ENCODE measurements at places on chromosomes 16 and 17.

DNA sequence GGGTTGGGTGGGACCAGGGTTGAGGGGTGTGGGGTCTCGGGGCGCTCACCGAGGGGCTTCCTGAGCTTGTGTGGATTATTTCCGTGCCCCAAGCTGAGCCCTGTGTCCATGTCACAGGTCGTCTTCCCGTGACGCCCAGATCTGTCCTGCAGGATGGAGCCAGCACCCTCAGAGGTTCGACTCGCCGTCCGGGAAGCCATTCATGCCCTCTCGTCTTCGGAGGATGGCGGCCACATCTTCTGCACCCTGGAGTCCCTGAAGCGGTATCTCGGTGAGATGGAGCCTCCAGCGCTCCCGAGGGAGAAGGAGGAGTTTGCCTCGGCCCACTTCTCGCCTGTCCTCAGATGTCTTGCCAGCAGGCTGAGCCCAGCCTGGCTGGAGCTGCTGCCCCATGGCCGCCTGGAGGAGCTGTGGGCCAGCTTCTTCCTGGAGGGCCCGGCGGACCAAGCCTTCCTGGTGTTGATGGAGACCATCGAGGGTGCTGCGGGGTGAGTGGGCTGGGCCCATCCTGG lies 1.0 kb downstream of the TELO2 start:
- DNase-seq, result no peak

GRCh38 chr16:55041540-55042234 lies 111.0 kb downstream of the IRX5 start:
- DNase-seq, result no peak

DNA sequence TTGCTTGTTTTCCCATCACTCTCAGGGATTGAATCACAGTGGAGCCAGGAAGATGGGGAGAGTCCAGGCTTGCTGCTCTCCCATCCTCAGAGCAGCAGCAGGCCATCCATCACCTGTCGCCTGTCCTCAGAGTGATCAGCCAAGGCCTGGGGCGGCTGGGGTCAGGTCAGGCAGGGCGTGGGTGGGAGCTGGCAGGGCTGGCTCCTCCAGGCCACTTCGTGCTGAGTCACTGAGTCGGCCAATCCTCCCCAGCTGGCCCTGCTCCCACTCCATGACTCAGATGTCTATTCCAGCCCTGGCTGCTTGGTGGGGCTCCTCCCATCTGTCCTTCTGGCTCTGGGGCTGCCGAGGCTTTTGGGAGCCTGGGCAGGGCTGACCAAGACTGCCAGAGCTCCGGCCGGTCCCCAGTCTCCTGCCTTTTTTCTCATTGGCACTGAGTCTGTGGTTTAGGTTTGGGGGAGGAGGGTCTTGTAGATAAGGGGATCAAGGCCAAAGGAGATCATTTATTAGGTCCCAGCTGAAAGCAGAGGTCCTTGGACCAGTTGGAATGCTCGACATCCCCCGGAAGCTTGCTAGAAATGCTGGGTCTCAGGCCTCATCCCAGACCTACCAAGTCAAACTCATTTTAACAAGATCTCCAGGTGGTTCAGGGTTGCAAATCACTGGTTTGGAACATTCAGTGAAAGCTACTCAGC lies 72.7 kb downstream of the ABCC1 start:
- no peak for DNase-seq

GRCh38 chr16:15874745-15875314 lies 13.6 kb downstream of the CEP20 start:
- DNase-seq, result no peak

DNA sequence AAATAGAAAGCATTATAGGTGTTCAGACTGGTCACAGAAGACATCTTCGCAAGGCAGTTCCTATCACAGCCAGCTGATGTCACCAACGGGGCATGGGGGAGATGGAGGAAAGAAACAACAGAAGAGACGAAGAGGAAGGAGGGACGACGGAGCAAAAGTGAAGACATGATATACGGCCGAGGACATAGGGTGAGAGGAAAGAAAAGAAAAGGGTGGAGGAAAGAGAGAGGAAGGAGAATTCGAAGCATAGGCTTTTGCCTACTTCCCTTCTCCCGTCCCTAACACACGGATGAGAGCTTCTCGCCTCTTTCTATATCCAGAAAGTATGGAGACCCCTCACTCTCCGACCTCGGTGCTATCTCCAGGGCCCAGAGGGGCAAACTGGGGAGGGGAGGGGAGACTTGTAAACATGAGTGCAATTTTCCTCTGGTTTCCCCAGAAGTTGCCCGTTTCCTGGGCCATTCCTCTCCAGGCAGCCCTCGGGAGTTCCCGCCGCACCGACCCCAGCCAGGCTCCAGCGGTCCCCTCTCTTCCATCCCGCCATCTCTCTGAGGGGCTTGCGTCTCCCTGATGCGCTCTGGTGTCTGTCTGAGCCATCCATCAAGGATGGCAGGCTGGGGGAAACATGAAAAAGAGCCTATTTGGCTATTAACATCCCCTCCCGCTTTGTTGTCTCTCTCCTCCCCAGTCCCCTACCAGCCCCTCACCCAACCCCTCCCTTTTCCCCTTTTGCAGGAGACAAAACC lies 26.0 kb downstream of the COPZ2 start:
- peak; percentile 41 for DNase-seq

DNA sequence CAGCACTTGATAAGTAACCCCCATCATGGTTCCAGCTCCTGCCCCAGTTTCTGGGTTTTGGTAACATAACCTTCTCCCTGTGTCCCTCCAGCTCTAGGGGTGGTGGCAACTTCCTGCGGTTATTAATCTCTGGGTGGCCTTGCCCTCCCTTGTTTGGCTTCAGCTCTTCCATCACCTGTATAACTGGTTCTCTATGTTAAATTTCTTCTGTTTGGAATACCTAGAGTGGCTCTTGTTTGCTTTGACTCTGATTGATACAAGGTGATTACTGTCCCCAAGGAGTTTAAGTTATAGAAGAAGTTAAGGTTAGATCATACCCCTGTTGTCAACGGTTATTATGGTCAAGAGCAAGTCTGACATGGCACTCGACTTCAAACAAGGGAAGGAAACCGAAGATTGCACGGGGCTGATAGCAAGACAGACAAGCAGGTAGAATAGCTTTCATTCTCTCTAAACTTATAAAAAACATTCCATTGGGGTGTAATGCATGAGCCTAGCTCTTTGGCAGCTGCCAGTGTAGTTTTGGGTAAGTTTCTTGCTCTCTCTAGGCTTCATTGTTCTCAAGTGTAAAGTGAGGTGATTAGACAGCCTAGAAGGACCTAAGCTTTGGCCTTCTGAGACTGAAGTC lies 11.0 kb upstream of the CCR7 start:
- no peak for DNase-seq

DNA sequence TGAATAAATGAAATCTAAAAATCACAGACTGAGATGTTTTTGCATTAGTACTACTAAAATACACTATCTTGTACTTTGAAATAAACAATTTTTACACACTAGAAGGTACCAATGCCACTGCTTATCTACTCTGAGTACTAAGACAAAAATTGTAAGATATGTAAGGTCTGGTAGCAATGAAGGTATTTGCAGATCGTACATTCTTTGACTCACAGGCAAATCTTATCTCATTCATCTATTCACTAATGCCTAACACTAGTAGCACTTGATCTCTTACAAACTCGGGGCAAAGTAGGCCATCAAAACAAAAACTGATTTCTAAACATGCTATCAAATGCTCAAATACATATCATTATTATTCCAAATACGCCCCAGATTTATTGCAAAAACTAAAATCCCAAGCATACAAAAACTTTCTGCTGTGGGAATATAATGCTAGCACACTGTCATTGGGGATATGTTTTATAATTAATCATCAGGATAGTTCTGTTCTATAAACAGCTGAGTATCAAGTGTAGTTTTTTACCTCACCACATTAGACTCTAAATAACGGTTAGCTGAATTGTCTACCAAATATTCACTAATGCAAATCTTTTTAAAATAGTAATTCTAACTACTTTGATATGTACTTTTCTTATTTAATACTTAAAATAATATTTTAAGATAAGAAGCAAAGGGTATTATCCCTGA lies 68.0 kb downstream of the MED13 start:
- DNase-seq, result no peak

DNA sequence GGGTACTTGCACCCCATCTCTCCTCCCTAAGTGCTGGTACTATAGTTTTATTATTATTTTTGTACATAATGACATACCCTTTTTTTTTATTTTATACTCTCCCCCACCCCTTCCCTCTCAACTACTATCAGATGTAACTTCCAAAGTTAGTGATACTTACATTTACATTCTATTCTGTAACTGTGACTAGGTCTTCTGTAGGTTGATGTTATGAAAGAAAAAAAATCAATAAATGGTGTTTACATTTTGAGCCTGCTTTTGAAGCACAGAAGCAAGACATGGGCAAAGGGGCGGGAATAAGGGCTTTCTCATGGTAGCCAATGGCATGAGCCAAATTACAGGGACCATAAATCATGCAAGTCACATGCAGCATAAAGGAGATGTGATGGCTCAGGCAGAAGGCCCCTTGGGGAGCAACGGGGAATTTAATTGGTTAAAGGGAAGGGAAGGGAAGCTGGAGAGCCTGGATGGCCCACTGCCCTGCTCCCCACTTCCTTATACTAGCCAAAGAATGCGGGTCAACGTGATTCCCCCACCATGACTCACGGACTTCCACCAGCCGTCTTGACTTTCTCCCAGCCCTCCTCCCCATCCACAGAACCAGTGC lies 2.4 kb upstream of the ACSF2 start:
- no peak for DNase-seq

GRCh38 chr17:29717817-29718216 lies 95.1 kb upstream of the CORO6 start:
- no peak for DNase-seq

GRCh38 chr16:78570399-78571141 lies 471.1 kb downstream of the WWOX start:
- DNase-seq, result no peak

DNA sequence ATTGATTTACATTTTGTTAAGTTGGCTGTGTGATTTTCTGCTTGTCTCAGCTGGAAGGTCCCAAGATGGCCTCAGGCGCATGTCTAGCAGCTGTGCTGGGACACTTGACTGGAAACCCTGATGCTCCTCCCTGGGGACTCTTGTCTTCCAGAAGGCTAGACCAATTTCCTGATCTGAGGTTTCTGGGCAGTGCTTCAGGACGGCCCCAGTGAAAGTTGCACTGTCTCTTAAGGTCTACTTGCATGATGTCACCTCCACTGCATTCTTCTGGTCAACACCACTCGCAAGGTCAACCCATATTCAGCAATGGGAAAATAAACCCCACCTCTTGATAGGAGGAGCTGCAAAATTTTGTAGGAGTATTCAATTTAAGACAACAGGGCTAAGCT lies 116.0 kb downstream of the SALL1 start:
- DNase-seq, result no peak

DNA sequence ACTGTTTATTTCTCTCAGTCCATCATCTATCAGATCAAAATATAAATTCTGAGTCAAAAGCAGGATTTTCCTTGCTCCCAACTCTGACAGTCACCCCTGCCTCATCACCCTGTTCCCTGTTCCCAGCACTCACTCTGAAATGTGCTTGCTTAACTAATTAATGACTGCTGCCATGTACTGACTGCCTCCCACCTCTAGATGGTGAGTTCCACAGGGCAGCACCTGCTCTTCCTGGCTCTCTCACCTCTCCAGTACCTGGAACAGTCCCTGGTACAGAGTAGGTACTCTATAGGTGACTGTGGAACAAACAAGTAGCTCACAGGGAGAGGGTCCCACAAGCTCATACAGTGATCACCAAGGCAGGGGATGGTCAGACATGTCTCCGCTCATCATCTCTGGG lies 114.3 kb upstream of the C16orf82 start:
- DNase-seq, result no peak

- DNase-seq, result peak; percentile 68
These were observed 22.3 kb downstream of the ARHGAP27 start for GRCh38 chr17:45410144-45411091.

DNA sequence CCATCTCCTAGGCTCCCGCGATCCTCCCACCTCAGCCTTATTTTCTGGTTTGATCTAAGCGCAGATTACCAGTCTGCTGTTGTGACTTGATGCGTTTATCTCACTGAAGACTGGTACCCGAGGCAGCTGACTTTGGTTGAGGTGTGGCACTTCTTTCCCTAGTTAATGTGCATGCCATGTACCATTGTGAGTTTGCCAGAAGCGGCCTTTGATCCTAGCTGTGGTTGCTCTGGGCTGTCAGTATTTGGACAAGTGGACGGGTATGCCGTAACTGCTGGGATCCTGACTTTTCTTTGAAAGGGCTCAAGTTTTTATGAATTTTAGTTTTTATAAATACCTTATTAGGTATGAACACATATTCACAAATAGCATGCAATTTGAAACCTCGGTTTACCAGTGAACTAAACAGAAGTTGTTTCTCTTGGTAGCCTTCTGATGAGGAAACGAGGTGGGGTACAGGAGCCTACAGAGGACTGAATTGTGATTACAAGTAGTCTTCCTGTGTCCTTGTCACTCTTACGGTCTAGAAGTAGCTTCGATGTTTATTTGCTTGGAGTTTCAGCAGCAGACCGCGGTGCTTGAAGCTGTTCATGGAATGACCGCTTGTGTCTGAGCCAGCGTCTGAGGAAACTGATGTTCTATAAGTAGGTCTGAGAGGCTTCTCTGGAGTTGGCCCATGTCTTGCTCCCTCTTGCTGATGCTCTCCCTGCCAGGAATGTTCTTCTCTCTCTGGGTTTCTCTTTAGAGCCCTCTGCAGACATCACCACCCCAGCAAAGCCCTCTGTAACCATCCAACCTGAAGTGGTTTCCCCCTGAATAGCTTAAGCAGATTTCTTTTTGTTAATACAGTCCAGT lies 40.0 kb downstream of the SEC14L1 start:
- no peak for DNase-seq

DNA sequence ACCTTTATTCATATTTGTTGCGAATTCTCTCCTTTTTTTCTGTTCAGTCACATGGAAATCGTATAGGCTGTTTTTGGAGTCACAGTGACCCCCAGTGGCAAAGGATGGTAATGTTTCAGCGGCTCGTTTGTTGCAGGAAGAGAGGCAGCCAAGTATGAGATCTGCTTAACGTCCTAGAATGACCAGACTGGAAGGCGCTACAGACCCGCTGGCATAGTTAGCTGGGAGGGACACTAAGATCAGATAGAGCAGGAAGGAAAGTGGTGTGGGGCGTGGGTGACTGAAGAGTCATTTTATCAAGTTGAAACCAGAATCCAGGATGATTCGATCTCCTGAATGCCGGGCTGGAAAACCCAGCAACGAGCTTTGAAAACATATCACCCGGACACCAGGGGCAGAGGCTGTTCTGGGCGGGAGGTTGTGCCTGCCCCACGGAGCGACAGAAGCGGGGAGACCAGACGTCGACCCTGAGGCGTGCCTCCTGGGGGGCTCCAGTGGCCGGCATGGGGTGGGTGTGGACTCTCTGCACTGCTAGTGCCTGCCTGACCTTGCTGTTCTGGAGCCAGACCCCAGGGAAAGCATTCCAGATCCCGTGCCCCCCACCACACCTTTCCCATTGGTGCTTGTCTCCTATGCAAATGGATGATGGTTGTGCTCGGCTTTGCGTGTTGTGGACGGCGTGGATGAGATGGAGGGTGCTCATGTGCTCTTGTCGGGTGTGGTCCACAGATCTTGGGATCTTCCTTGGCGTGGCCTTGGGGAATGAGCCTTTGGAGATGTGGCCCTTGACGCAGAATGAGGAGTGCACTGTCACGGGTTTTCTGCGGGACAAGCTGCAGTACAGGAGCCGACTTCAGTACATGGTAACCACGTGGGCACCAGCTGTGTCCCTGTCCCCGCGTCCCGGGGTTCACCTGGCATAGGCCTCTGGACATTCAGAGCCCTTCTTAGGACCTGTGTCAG lies 7.7 kb downstream of the IL34 start:
- DNase-seq, result peak; percentile 86

GRCh38 chr17:43911904-43912303 lies 4.6 kb upstream of the MPP2 start:
- no peak for DNase-seq
